ENCODE measurements at places on chromosomes 7 and 10. TPM values are rescaled to one million over a fixed set of nuclear protein-coding genes. Genes with fewer than 3 reads are reported as not detected.

HGF gene
- total RNA-seq, result 3.4 TPM

MCM7 gene
- 138 TPM for total RNA-seq

GJD4 gene
- total RNA-seq, result not detected

LRIT2 gene
- not detected for total RNA-seq

ANXA8L1 gene
- total RNA-seq, result not detected

TEX47 gene
- not detected for total RNA-seq

COL28A1 gene
- not detected for total RNA-seq

MMP21 gene
- 0.34 TPM for total RNA-seq

GIMAP7 gene
- 145 TPM for total RNA-seq

SH2D4B gene
- total RNA-seq, result 0.34 TPM

ABCB4 gene
- total RNA-seq, result 0.14 TPM

EIF5AL1 gene
- total RNA-seq, result 0.51 TPM

FAM185A gene
- total RNA-seq, result 9.2 TPM

COL17A1 gene
- 0.84 TPM for total RNA-seq

CFTR gene
- not detected for total RNA-seq

ZFAND4 gene
- total RNA-seq, result 6.0 TPM

KIF11 gene
- total RNA-seq, result 8.8 TPM

GPR37 gene
- 0.14 TPM for total RNA-seq

RPP30 gene
- total RNA-seq, result 34.9 TPM

ZNF777 gene
- 8.5 TPM for total RNA-seq

FZD1 gene
- 6.0 TPM for total RNA-seq

ASB10 gene
- total RNA-seq, result not detected

FAM237B gene
- total RNA-seq, result not detected

PAX4 gene
- not detected for total RNA-seq

HIP1 gene
- 79.1 TPM for total RNA-seq

POMZP3 gene
- total RNA-seq, result 3.4 TPM

APBB1IP gene
- total RNA-seq, result 0.17 TPM

LRRTM3 gene
- not detected for total RNA-seq

P4HA1 gene
- total RNA-seq, result 81.7 TPM

CDC14C gene
- not detected for total RNA-seq

NEUROG3 gene
- total RNA-seq, result not detected

CLCN1 gene
- total RNA-seq, result not detected

TMEM273 gene
- total RNA-seq, result 49.9 TPM

SDHAF3 gene
- 1.4 TPM for total RNA-seq

ZNF503 gene
- total RNA-seq, result 1.2 TPM

SSBP1 gene
- 197 TPM for total RNA-seq

PPP1R9A gene
- total RNA-seq, result 19.2 TPM

GET4 gene
- total RNA-seq, result 35.4 TPM

CRPPA gene
- 2.0 TPM for total RNA-seq

SMKR1 gene
- 0.09 TPM for total RNA-seq

FKBP6 gene
- not detected for total RNA-seq

GFRA1 gene
- 51.3 TPM for total RNA-seq

AKR1D1 gene
- total RNA-seq, result not detected

SFTPA1 gene
- not detected for total RNA-seq

CYP3A4 gene
- total RNA-seq, result not detected

ZNF438 gene
- 3.9 TPM for total RNA-seq

MUC12 gene
- not detected for total RNA-seq

FAM25G gene
- not detected for total RNA-seq

OR2A1 gene
- not detected for total RNA-seq

TUBGCP2 gene
- 33.5 TPM for total RNA-seq

CCDC3 gene
- 1.4 TPM for total RNA-seq

PRTFDC1 gene
- 8.0 TPM for total RNA-seq
